ENCODE measurements at places on chromosomes 7 and 10. TPM values are rescaled to one million over a fixed set of nuclear protein-coding genes. Genes with fewer than 3 reads are reported as not detected.

GRCh38 chr10:50805981-50806622 lies 66.4 kb downstream of the ASAH2B start:
- no peak for DNase-seq
- no peaks in the 10 kb centered on the region for H3K4me1 ChIP-seq
- H3K27me3 ChIP-seq: no peaks in the 10 kb centered on the region
- H3K27ac ChIP-seq: no peak overlapping the region
- no peaks in the 10 kb centered on the region for H3K36me3 ChIP-seq
- H3K4me3 ChIP-seq: no peak overlapping the region

DNA sequence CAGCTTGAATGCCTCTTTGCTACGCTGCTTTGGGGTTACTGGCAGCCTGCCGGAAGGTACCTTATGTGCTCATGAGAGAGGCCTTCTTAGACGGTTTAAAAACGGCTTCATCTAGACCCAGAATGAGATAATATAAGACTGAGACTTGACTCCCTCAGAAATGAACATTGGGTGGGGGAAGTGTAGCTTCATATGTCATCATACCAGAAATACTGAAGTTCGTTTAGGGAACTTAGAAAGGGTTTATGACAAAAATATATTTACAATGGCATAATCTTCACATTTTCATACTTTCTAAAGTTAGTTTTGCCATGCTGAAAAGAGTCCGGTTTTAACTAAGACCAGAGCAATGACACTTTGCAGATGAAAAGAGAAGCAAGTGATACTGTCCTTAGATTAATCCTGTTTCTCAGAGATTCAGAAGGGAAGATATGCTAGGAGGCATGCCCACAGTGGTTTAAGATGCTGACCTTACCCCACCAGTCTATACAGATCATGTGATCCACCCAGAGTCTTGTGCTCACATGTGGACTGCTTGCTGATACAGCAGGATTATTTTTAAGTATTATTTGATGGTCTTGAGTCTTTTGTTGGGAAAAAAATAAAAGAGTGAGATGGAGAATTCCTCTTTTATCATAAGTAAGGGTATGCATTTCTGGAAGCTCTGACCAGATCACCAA lies 40.8 kb upstream of the HGF start:
- H3K4me3 ChIP-seq: no peak overlapping the region
- H3K27me3 ChIP-seq: no peaks in the 10 kb centered on the region
- DNase-seq: no peak
- no peaks in the 10 kb centered on the region for H3K36me3 ChIP-seq

DNA sequence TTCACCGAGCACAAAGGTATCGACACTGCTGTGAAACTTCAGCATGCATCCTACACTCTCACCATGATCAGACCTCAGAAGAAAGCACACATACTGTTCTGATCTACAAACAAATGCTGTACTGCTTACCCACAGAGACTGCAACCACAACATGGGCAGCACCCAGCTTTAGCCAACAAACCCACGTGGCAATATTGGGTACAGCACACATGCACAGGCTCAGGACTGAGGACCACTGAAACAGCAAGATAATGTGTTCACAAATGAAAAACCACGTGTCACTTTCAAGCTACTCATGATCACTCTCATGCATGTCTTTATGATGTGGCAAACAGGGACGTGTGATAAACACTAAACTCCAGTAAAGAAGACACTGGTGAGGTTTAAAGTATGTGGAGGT lies 119.3 kb upstream of the PTN start:
- no peak overlapping the region for H3K4me3 ChIP-seq
- no peaks in the 10 kb centered on the region for H3K36me3 ChIP-seq
- no peaks in the 10 kb centered on the region for H3K4me1 ChIP-seq

GRCh38 chr10:29699621-29700020 lies 64.8 kb upstream of the SVIL start:
- peaks cover 6% of the 10 kb centered on the region for H3K4me1 ChIP-seq
- no peaks in the 10 kb centered on the region for H3K36me3 ChIP-seq
- H3K27me3 ChIP-seq: no peaks in the 10 kb centered on the region
- no peak overlapping the region for H3K27ac ChIP-seq

DNA sequence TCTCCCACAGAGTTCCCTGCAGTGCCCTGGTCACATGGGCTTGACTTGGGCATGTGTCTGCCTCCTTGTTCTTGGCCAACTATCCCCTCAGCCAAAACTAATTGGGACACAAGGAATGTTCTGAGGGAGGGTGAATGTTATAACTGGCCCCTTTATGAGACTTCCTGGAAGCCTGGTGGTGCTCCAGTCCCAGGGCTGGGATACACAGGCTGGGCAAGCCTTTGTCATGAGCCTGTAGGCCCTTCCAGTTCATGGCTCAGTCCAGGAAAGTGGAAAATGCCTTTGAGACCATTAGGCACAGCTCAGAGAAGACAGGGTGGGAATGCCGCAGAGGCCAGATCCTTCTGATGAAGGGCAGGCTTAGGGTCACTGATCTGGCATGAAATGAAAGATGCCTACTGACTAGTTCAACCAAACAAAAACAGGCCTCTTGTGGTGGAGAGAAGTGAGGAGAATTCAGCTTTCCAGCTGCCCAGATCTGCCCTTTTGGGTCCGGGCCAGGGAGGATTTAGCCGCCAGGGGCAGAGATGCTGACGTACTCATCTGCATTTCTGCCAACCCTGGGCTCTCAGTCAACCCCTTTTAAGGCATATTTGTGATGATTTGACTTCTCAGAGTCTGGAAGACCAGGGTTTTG lies 961.5 kb downstream of the KCNMA1 start:
- H3K36me3 ChIP-seq: no peaks in the 10 kb centered on the region
- peak; percentile 88 for DNase-seq
- peak overlapping the region; percentile 68 for H3K27ac ChIP-seq
- H3K4me1 ChIP-seq: peaks cover 6% of the 10 kb centered on the region
- no peak overlapping the region for H3K4me3 ChIP-seq

DNA sequence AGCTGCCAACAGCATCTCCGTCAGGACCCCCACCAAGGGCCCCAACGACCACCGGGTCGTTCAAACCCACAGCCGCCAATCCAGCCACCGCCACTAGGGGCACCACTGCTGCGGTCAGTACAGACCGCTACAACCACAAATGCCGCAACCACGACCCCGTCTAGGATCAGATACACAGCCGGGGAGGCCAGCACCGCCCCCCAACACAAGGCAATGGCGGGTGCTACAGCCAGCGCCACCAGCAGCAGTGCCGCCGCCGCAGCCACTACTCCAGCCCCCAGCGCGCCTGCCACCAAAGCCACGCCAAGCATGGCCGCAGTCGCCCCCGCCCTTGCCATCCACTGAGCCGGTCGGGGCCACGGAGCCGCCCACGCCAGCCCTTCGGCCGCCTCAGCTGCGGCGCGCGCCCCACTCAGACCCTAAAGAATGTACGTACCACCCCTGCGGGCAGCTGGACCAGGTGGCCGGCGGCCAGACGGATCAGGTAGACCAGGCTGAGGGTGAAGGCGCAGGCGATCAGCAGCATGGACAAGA lies 473 bp downstream of the CYP51A1 start:
- H3K36me3 ChIP-seq: no peaks in the 10 kb centered on the region
- H3K27ac ChIP-seq: peak overlapping the region; percentile 68
- no peaks in the 10 kb centered on the region for H3K27me3 ChIP-seq
- H3K4me3 ChIP-seq: peak overlapping the region; percentile 61
- DNase-seq: peak; percentile 77
- no peaks in the 10 kb centered on the region for H3K4me1 ChIP-seq

DNA sequence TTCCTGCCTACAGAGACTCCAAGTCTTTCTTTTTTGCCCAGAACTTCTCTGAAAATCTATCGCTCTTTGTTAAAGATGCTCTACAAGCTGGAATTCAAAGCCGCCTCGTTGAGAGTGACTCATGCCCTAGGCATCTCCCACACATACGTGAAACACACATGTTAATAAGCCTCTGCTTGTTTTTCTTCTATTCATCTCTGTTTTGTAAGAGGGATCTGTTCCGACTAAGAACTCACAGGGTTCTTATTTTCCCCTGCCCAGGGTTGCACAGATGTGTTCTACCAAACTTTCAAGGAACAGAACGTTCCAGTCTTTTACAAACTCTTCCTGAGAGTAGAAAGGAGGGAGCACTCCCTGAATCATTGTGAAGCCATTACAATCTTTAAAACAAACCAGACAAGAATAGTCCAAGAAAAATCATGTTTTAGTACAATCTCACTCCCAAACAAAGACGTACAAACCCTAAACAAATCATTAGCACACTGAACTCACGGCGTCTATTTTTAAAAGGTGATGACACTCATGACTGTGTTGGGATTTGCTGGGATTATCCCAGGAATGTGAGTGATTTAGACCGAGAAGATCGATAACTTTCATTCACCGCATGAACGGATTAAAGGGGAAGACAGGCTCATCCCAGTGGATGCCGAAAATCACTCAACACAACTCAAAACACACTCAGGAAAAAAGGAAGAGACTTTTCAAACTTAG lies 55.3 kb upstream of the INPP5A start:
- H3K27me3 ChIP-seq: no peaks in the 10 kb centered on the region
- H3K4me3 ChIP-seq: no peak overlapping the region
- no peaks in the 10 kb centered on the region for H3K36me3 ChIP-seq

- H3K4me1 ChIP-seq: peaks cover 5% of the 10 kb centered on the region
- H3K27ac ChIP-seq: no peak overlapping the region
- H3K36me3 ChIP-seq: no peaks in the 10 kb centered on the region
- H3K4me3 ChIP-seq: no peak overlapping the region
- H3K27me3 ChIP-seq: no peaks in the 10 kb centered on the region
Measured at GRCh38 chr10:77622889-77623291, 14.7 kb downstream of the KCNMA1 start.

GRCh38 chr7:107502154-107502553 lies 32.3 kb downstream of the GPR22 start:
- H3K36me3 ChIP-seq: no peaks in the 10 kb centered on the region
- no peak for DNase-seq
- no peak overlapping the region for H3K4me3 ChIP-seq
- H3K4me1 ChIP-seq: no peaks in the 10 kb centered on the region
- no peak overlapping the region for H3K27ac ChIP-seq

The MYOZ1 gene
- 6.6 TPM for polyA plus RNA-seq

DNA sequence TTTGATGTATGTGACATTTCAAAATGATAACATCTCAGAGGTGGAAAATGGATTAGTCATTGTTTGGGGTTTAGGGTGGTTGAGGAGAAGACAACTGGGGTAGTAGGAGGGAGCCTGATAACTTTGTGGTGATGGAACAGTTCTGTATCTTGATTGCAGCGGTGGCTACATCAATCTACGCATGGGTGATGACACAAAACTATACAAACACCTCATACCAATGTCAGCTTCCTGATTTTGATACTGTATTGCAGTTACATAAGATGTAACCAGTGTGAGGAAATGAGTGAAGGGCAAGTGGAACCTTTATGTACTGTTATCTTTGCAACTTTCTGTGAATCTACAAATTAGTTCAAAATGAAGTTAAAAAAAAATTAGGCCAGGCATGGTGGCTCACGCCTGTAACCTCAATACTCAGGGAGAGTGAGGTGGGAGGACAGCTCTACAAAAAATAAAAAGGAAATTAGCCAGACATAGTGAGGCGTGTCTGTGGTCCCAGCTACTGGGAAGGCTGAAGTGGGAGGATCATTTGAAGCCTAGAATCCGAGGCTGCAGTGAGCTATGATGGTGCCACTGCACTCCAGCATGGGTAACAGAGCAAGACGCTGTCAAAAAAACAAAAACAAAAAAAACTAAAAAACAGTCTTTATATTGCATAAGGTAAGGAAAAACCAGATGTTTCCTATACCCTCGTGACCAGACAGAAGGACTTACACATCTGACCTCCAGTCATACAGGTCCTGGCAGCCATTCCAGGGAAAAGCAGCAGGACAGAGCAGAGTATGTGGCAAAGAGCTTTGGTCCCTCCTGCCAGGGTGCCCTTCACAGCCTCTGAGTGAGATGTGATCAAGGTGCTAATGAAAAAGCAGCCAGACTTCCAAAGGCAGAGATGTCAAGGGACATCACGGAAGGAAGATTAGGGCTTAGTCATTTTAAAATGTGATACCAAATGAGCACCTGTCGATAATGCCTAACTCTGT lies 50.8 kb downstream of the CYTH3 start:
- H3K27ac ChIP-seq: peak overlapping the region; percentile 23
- H3K4me3 ChIP-seq: no peak overlapping the region
- no peaks in the 10 kb centered on the region for H3K36me3 ChIP-seq

DNA sequence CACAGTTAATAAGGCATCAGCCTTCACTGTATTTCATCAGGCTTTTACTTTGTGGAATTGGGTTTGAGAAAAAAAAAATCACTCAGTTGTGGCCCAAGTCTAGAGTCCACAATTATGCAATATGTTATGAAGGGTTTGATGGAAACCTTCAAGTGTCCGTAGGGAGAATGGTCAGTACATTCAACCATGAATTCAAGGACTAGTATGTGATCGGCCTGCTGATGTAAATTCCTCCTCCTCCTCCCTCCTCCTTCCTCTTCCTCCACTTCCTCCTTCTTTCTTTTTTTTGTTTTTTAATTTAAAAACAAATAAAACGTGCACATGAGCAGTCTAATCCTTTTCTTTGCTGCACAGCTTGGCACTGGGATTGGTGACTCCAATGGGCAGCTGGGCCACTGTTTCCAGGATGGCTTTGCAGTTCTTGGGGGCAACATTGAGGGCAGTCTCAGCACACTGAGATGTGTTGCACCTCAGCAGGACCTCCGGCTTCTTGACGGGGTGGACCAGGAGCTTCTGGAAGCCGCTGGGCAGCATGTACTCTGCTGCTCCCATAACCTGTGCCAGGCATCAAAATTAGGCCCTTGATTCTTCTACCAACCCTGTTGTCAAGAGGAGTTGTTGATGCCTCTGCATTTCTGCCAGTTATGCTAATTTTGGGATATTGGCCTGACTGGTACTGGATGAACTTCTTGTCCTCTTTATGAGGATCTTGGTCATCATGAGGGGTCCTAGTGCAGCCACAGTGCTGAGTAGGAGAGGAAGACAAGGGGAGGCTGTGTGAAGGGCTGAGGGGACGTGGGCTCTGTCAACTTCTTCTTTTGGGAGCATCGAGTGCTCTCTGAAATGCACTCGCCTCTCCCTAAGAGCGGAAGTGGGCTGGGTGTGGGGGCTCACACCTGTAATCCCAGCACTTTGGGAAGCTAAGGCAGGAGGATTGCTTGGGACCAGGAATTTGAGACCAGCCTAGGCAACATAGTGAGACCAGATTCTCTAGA lies 9.3 kb upstream of the IL2RA start:
- no peak overlapping the region for H3K27ac ChIP-seq
- H3K27me3 ChIP-seq: no peaks in the 10 kb centered on the region
- H3K4me3 ChIP-seq: no peak overlapping the region
- H3K36me3 ChIP-seq: no peaks in the 10 kb centered on the region

The ABCA13 gene
- polyA plus RNA-seq: not detected

GRCh38 chr7:16463520-16463919 lies 2.0 kb downstream of the SOSTDC1 start:
- no peak for DNase-seq
- H3K27me3 ChIP-seq: no peaks in the 10 kb centered on the region
- H3K36me3 ChIP-seq: no peaks in the 10 kb centered on the region
- H3K27ac ChIP-seq: no peak overlapping the region
- peaks cover 3% of the 10 kb centered on the region for H3K4me1 ChIP-seq

DNA sequence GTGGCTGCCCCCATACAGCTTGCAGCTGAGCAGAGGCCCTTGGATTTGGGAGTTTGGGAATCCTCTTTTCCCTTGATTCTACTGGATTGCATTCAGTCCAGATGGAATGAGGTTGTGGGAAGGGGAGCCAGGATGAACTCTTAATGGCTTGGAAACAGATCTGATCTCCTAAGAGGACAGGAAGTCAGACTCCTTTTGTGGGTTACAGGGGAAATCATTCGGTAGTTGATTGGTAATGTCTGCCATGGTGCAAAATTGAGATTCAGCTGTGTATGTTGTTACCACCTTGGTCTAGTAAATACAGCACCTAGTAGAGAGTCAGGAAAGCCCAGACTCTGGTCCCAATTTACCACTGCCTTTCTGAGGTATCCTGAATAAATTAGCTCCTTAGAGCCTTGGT lies 144.2 kb upstream of the TNRC18 start:
- no peaks in the 10 kb centered on the region for H3K27me3 ChIP-seq
- H3K36me3 ChIP-seq: no peaks in the 10 kb centered on the region
- no peaks in the 10 kb centered on the region for H3K4me1 ChIP-seq
- no peak for DNase-seq
- H3K27ac ChIP-seq: no peak overlapping the region

All from aorta (tissue), 5 donors.